ENCODE measurements at places on chromosomes 3 and 15. TPM values are rescaled to one million over a fixed set of nuclear protein-coding genes. Genes with fewer than 3 reads are reported as not detected.

GRCh38 chr3:143644370-143645089 is 203.7 kb downstream of the SLC9A9 start:
- no peak overlapping the region for H3K27ac ChIP-seq
- no peak overlapping the region for H3K4me3 ChIP-seq
- no peaks in the 10 kb centered on the region for H3K36me3 ChIP-seq
- DNase-seq, result peak; percentile 9

DNA sequence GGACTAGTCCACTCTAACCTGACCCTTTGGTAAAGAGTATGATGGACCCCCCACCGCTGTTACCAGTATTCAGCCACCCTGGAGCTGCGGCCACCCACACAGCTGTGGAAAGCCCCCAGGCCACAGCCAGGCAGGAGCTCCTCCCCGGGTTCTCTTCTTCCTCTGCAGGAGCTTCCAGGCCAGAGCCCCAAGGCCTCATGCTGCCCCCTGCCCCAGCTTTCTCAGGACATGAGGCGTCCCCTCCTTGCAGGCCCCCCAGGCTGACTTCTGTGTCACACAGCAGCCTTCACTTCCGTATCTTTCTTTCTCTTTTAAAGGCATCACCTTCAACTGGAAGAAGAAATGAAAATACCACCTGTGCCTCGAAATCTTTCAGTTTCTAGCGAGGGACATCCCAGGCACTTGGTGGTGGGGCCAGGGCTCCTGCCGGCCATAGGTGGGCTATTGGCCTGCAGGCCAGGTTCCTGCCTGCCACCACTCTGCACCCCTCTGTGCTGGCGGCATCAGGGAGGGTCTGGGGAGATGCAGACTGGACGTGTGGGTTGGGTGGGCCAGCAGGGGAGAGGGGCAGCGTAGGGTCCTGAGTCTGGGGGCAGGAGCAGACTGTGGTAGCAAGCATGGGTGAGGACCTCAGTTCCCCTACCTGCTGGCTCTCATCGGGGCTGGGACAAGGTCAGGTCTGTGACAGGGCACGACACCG is 19.9 kb downstream of the KLF13 start:
- peak overlapping the region; percentile 44 for H3K4me3 ChIP-seq
- no peak for DNase-seq
- no peaks in the 10 kb centered on the region for H3K36me3 ChIP-seq
- no peaks in the 10 kb centered on the region for H3K27me3 ChIP-seq
- H3K4me1 ChIP-seq, result peaks cover 98% of the 10 kb centered on the region

DNA sequence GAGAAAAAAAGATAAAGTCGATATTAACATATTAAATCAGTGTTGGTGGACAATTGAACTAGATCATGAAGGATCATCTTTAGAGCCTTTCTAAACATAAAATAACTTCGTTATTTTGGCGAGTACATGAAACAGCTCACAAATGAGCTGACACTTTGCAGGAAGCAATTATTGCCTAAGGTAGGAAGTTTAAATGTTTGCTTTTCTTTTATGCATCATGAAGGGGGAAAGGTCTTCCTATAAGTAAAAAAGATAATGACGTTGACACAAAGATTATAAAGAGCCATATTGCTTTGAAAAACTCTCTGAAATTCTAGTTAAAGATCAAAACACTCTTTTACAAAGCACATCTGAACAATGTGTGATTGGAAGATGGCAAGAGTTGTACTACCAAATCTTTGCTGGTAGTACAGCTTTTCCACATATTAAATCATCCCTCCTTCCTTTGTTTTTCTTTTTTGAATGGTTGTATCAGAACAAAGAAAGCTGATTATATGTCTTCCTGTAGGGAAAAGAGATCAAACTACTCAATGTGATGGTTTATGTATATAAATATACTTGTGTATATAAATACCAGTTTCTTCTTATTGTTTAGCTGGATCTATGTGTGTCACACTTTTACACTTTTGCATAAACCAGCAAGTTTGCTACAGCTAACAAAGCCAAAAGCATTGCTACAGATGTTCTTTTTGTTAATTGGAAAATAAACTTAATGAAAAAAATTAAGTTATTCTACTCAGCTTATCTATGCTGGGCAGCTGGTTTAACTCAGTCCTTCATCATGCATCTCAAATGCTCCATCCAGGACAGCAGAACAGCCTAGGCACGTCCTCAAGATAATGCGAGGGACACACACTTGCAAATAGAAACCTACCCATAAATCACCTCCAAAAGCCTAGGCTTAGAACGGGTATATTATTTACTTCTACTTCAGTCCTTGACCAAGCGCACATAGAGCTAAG is 850.8 kb upstream of the ROBO1 start:
- H3K4me3 ChIP-seq, result no peak overlapping the region
- H3K36me3 ChIP-seq, result no peaks in the 10 kb centered on the region
- no peak overlapping the region for H3K27ac ChIP-seq
- no peaks in the 10 kb centered on the region for H3K4me1 ChIP-seq
- DNase-seq, result no peak

- H3K27me3 ChIP-seq, result no peaks in the 10 kb centered on the region
- H3K36me3 ChIP-seq, result no peaks in the 10 kb centered on the region
- DNase-seq, result no peak
- H3K27ac ChIP-seq, result no peak overlapping the region
- no peaks in the 10 kb centered on the region for H3K4me1 ChIP-seq
Observed at GRCh38 chr15:99015698-99016568, 8.3 kb upstream of the PGPEP1L start.

TRIM42 gene
- not detected for total RNA-seq

PLA2G4B gene
- 55.6 TPM for total RNA-seq
